ENCODE measurements at places on chromosomes 1 and 21. TPM values are rescaled to one million over a fixed set of nuclear protein-coding genes. Genes with fewer than 3 reads are reported as not detected.

DNA sequence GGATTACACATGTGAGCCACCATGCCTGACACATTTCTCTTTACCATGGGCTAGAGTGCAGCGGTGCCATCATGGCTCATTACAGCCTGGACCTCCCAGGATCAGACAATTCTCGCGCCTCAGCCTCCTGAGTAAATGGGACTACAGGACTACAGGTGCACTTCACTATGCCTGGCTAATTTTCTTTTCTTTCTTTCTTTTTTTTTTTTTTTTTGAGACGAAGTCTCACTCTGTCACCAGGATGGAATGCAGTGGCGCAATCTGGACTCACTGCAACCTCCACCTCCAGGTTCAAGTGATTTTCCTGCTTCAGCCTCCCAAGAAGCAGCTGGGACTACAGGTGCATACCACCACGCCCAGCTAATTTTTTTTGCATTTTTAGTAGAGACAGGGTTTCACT, 14.8 kb upstream of the KIF1B start:
- no peak for DNase-seq

- no peak for DNase-seq
Measured at GRCh38 chr1:29890201-29890959, 654.1 kb downstream of the PTPRU start.

- DNase-seq = no peak
Measured at GRCh38 chr1:44168520-44169098, 27.2 kb upstream of the KLF18 start.

Gene JAK1
- total RNA-seq = 63.2 TPM

Gene PLEKHM2
- 63.0 TPM for total RNA-seq

DNA sequence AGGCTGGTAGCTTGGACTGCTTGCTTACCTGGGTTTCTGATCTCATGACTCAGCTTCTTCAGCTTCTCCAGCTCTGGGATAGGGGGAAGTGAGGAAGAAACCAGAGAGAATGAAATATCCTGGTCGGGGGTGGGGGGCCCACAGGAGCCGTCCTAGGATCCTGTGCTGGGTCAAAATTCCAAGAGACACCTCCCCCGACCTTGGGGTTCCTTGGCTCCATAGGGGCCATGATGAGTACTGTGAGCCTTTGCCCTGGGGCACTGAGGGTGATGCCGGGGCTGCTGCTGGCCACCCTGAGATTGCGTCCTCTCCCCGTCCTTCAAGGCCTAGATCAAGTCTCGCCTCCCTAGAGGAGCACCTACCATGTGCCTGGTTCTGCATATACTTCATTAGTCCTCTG, 40.0 kb downstream of the MYOM3 start:
- no peak for DNase-seq

DNA sequence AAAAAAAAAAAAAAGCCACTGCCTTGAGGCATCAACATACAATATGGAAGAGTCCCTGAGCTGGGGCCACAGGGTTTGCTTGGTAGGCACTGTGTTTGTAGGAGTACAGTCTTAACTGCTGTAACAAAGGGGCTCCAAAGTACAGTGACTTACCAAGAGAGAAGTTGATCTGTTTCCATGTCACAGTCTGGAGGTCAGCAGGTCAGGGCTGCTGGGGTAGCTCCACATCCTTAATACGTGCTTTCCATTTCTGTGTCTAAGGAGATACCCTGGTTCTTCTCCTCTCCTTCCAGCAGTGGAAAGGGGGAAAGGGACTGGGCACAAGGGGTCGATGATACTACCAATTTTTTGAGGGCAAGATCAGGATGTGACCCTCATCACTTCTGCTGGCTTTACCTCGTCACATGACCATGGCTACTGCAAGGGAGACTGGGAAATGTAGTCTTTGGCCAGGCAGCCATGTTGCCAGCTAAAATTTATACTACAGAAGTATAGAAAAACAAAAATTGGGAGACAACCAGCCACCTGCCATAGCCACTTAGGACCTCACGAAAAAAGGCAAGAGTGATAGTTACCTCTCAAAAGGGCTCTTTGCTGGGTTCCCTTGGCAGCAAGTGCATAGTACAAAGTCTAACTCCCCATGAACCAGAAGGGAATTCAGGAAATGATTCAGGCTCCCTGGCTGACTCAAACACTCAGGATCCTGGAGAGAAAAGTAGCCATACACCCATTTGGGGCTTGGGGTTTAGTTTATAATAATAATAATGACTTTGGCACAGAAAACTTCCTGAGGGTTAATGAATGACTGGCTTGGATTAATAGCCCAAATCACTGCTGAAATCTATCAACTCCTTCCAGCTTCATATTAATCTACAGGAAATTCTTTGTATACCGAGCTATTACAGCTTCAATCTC, 52.7 kb upstream of the ATP5PO start:
- DNase-seq = no peak

- DNase-seq = no peak
Measured at GRCh38 chr1:226555092-226555491, 6.5 kb downstream of the STUM start.

Gene UBXN10
- 2.6 TPM for total RNA-seq

Gene ADGRL2
- total RNA-seq = 83.4 TPM

- DNase-seq = no peak
Measured at GRCh38 chr1:111214074-111214801, 13.3 kb upstream of the CHI3L2 start.

Gene SLC26A9
- not detected for total RNA-seq

GRCh38 chr1:33742663-33743062, 121.2 kb upstream of the HMGB4 start:
- DNase-seq = no peak

Gene CACNA1S
- 0.05 TPM for total RNA-seq

Gene CLCA4
- not detected for total RNA-seq

GRCh38 chr1:4655674-4656532, 1.5 kb downstream of the AJAP1 start:
- peak; percentile 39 for DNase-seq

Gene LGR6
- 3.1 TPM for total RNA-seq

Gene FHAD1
- total RNA-seq = 1.0 TPM

DNA sequence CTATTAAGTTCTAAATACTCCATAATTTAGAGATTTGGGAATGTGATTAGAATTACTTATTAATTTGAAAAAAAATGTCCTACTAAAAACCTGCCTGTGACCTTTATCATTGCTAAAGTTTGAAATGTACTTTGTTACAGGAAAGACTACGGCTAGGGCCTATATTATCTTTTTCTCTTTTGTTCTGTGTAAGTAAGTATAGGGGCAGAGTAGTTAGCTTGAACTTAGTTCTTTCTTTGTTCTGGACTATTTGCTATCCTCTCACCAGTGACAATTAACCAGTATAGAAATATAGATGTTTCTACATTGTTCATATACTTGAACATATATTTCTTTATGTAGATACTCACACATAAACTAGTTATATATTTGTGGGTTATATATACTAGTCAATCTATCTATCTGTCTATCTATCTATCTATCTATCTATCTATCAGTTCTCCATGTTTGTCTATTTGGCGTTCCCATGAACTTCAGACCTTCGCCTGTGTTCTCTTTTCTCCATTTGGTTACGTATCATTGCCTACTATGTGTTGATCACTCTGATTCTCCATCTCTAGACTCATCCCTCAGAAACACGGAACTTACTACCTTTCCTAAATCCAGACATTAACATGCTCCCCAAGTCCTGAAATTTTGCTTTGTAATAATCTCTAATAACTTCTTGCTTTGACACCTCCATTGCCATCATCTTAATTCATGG, 3.3 kb downstream of the PTPRC start:
- DNase-seq = no peak

DNA sequence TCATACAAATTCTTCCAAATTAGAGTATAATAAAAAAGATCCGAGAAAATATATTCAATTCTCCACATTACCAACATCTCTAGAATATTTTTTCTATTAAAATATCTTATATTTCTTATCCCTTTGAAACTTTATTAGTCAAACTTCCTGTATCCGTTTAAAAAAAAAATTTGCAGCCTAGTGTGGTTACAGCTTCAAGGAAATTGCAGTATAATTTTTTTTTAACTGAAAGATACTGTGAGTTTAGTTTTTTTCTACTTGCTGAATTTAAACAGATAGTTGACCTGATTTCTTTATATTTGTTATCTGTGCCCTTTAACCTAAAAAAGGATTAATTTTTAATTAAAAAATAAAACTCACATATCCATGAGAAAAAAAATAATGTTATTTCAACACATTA, 1.5 kb downstream of the RGS18 start:
- DNase-seq = no peak

Gene OR2T12
- total RNA-seq = not detected

DNA sequence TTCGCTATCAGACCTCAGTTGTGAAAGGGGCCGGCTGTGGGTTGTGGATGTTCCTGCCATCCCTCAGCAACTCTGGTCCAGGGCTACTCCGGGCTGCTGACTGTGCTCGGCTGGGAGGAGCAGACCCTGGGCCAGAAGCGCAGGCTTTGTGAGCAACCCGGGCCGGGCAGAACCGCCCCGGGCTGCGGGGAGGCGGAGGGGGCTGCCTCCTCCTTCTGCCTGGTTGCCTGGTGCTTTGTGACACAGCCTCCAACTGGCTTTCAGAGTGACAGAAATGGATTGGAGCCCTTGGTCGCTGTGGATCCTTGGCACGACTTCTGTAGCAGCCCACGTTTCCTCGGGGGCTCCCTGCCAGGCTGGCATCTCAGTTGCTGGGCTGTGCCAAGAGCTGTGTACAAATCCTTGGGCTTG, 10.0 kb downstream of the DRAXIN start:
- no peak for DNase-seq

Gene OSCP1
- total RNA-seq = 7.3 TPM

DNA sequence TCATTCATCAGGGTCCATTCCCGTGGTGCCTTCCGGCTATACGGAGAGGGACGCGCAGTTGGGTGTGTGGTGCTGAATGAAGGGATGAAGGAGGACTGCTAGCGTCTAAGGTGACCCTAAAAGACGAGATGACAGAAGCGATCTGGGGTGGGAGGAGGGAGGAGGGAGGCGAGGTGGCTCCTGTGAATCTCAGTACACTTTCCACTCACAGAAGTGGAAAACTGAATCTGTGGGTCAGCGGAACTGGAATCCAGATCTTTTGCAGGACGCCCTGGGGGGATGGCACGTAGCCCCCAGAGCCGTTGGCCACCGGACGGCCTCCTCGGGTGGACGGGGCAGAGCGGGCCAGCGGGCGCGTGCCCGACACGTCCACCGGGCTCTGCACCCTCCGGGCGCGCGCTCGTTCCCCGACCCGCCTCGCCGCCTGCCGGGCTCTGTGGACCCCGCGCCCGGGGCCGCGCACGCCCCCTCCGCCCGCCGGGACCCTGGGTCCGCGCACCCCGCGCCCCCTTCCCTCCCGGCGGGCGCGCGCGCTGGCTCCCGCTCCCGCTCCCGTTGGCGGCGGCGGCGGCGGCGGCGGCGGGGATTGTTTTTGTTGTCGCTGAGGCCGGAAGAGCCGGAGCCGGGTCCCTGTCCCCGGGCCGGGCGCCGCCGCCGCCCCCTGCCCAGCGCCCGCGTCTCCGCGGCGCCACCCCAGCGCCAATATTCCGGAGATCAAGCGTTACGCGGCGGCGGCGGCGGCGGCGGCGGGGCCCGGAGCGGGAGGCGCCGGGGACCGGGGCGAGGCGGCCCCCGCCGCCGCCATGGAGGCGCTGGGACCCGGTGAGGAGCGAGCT, at the start of gene AGO4:
AGO4 (plus strand) TSS at position 403 of the 836 bp plus-strand sequence; CDS start at position 804, 401 bp downstream.
- peak; percentile 60 for DNase-seq

DNA sequence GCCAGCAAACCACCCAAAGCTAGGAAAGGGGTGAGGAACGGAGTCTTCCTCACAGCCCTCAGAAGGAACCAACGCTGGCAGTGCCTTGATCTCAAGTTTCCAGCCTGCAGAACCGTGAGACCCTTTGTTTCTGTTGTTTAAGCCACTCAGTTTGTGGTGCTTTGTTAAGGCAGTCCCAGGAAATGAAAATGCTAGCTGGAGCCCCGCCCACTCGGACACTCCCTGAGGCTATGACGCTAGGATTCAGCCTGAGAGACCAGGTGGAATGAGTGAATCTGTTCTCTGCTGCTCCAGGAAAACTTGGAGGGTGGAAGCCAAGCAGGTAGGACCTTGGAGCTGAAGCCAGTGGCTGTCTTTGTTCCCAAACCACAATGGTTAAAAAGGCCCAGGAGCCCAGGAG, 196.5 kb upstream of the POU3F1 start:
- DNase-seq = no peak

Gene S100B
- total RNA-seq = 0.27 TPM

Gene CCDC17
- total RNA-seq = 5.6 TPM

GRCh38 chr1:97202481-97203380, 481.1 kb downstream of the PTBP2 start:
- no peak for DNase-seq

- no peak for DNase-seq
Measured at GRCh38 chr1:35633547-35633946, 7.8 kb downstream of the PSMB2 start.

DNA sequence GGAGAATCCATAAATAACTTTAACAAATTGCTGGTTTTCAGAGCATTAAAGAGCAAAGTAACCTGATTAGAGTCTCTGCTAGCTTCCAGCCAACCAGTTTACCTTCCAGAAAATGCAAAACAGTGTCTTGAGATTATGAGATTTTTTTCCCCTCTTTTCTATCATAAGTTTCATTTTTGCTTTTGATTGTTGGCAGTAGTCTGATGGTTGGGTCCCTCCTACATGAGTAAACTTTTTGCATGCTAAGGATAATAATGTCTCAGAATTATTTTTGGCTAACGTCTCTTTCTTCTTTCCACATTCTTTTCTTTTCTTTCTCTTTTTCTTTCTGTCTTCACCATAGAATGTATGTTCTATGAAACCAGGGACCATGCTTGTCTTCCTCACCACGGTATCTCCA, 6.3 kb upstream of the ADAMTS5 start:
- DNase-seq = no peak

Gene AKNAD1
- total RNA-seq = not detected

GRCh38 chr1:148307583-148308185, 155.6 kb upstream of the NBPF11 start:
- no peak for DNase-seq

DNA sequence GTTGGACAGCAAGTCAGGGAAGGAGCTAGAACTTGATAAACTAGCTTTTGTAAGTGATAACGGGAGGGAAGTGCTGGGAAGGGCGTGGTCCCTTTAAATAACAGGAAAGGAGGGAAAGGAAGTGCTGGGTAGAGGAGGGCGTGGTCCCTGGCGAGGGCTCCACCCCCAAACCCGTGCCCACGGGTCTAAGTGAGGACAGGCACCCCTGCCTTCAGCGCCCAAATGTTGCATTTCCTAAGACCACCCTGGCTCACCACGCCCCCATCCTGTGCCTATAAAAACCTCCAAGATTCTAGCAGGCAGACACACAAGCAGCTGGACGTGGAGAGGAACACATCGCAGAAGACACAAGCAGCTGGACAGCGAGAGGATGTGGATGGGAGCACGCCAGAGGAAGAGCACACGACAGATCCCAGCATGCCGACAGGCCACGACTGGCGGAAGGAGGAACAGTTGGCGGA, 58.5 kb downstream of the PALMD start:
- no peak for DNase-seq

GRCh38 chr1:162712317-162713029, 78.0 kb upstream of the HSD17B7 start:
- no peak for DNase-seq

GRCh38 chr1:78716186-78716585, 66.6 kb downstream of the IFI44 start:
- no peak for DNase-seq

Measured in mesothelial cell of epicardium (in vitro differentiated cells).